Ammon's horn (tissue), 1 donor: ENCODE measurements at places on chromosomes 11 and 22.
A peak's percentile ranks its signal among the peaks of the same experiment; 100 is the strongest.

DNA sequence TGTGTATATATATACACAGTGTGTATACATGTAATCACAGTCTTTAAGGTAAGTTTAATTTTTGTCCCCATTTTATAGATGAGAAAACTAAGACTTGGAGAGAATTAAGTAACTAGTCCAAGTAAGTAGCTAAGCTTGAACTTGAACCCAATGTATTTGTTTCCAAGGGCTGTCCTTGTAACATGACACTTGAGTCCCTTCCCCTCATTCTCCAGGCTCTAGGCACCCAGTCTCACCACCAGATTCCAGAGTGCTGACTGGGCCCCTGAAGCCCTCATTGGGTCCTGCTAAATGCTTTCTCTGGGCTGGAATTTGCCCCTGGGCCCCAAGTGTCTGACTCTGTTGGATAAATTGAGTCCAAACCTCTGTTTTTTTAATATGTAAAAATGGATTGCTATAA is 45.5 kb downstream of the ADM start:
- DNase-seq, result no peak

DNA sequence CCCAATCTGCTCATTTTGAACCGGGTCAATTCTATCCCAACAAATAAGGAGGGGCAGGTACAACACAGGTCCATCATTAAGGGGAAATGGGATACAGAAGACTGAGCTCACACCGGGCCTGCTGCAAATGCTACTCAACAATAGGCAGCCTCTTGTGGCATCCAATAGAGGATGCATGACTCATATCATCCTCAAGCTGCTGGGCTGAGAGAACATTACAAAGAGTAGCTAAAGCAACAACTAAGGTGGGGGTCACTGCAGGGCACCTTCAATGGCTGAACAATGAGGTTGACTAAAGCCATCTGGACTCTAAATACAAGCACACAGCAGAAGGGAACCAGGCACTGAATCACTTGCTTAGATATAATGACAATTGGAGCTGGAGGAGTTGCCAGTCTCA is 130.1 kb upstream of the SYN3 start:
- no peak for DNase-seq

DNA sequence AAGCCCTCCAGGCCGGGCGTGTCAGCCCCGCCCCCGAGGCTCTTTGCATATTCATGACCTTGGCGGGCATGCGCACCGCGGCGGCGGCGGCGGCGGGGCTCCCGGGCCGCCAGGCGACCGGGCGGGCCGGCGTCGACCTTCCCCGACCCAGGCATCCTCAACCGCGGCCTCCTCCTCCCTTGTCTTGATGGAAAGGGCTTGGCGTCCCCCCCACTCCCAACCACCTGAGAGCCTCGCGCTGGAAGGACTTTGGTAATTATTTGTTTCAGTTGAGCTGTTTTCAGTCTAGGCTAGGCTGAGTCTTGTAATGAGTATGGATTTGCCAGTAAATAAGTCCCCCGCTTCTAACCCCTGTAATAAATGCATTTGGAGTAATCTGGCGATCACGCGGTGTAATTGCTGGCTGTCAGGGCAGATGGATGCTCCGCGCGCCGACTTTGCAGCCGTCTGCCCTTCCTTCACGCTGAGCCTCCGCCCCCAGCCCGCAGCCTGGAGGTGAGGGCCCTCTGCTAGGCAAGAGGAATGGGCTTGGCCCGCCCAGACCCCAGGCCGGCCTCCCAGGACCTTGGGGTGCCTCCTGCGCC is 25.2 kb downstream of the FLRT1 start:
- DNase-seq, result peak; percentile 64

DNA sequence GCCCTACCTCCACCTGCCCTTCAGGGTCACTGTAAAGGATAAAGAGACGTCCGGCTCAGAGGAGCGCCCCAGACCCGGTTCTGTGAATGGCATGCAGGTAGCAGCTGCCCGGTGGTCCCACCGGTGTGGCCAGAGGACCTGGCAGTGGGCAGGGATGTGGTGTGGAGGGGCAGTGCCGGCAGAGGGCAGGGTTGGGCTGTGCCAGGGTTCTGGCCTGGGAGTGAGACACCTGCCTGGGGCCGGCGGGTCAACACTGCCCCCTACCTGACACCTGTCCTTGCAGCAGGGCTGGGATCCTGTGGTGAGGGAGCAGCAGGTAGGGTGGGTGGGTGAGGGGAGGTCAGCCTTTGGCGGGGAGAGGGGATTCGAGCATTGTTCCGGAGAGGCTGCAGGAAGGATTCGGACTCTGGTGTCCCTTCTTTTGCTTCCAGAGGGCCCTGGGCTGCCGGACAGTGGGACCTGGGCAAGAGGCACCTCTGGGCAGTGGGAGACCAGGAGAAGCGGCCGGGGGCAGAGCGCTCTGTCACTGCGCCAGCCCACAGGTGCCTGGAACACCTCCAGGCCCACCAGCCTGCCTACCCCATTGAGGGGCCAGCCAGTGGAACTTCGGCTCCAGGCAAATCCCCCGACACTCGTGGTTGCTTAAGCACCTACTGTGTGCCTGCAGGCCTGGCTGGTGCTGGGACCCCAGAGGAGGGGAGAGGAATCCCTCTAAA is 1.6 kb upstream of the PHLDA2 start:
- no peak for DNase-seq

GRCh38 chr11:101600924-101601323 is 17.1 kb upstream of the TRPC6 start:
- no peak for DNase-seq

DNA sequence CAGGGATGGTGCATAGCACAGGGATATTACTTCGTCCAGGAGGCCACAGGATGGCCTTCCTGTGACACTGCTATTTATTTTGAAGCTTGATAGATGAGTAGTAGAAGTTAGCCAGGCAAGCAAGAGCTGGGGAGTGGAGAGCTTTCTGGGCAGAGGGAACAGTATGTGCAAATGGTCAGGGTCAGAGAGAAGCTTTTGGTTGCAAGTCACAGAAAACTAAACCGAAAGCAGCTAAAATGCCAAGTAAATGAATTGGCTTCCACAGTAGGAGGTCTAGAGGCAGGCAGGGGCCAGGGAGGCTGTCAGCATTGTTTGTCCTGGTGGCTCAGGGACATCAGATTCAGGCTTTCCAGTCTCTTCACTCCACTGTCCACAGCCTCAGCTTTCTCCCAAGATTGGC is 247.5 kb downstream of the GRIK4 start:
- DNase-seq, result no peak

DNA sequence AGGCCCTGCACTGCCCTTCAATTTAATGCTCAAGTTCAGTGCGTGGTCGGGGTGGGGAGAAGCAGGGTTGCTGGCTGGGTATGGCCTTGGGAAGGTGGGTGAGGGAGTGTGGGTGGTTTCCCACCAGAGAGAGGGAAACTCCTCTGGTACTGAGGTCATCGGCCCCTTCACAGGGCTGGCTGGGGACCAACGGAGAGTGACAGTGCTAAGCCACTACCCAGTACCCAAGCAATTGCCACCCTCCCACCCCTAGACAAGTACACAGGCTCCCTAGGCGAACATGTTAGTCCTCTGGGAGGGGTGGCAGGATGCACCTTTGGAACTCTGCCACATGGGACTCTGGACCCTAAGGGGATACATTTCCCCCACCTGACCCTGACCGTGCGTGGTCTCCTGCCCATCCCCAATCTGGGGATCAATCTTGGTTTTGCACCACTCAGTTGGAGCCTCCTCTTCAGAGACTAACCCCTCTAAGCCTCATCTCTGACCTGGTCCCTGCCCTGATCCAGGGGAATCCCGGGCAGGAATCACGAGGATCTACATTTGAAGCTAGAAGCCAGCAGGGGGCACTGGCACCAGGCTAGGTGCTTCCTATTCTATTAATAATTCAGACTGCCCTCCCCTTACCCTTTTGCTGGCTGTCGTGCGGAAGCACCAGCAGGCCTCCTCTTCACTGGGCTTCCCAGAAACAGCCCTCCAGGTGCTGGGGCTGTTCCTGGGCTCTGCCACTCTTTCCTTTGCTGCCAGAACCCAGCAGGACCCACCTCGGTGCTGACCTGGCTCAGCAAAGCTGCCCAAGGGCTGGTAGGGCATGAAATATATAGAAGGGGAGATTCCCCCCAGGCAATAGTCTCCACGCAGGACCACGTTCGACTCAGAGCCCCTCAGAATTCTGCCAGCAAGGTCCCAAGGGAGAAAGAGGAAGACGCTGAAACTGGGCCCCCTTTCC is 377.7 kb downstream of the TENM4 start:
- DNase-seq, result no peak

DNA sequence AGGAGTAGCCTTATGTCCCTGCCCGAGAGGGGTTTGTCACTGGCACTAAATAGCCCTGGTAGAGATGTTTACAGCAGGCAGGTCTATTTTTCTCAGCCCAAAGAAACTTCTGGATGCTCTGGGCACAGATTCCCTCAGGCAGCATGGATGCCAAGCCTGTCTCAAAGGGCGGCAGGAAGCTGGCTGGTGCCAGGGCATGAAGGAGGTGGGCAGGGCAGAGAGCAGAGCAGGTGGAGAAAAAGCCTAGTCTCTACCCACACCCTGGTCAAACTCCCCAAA is 4.1 kb upstream of the GAS2L1 start:
- no peak for DNase-seq

- no peak for DNase-seq
These were observed 1410.2 kb downstream of the BRD1 start for GRCh38 chr22:48417225-48418070.

GRCh38 chr11:12516387-12517105 is 139.2 kb downstream of the PARVA start:
- DNase-seq, result no peak

DNA sequence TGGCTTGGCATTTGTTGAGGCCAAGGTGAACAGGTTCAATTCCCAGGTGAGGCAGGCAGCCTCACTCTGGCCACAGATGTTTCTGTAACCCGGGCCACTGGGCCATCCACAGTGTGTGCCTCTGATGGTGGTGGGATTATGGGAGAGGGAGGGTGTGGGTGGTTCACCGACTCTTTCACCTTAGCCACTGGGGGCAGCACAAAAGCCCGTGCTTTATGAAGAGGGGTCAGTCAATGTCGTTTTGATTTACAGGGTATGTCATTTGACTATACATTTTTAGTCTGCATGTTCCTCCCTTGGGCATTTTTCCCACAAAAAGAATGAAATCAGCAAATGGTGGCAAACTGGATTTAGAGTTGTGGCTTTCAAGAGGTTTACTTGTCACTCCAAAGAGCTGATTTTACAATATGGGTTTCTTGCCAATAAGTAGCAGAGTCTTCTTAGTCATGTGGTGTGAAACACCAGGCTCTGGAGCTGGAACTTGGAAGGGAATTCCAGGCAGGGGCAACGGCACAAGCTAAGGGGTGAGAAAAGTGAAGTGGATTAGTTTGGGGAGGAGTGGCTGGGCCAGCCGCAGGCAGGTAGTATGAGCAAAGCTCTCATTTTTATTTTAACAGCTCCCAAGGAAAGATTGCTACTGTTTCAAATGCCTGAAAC is 217.8 kb upstream of the ZBED5 start:
- no peak for DNase-seq

GRCh38 chr11:250740-251299 is 14.0 kb downstream of the PSMD13 start:
- peak; percentile 64 for DNase-seq

GRCh38 chr11:72735495-72736027 is 16.6 kb downstream of the ARAP1 start:
- no peak for DNase-seq

DNA sequence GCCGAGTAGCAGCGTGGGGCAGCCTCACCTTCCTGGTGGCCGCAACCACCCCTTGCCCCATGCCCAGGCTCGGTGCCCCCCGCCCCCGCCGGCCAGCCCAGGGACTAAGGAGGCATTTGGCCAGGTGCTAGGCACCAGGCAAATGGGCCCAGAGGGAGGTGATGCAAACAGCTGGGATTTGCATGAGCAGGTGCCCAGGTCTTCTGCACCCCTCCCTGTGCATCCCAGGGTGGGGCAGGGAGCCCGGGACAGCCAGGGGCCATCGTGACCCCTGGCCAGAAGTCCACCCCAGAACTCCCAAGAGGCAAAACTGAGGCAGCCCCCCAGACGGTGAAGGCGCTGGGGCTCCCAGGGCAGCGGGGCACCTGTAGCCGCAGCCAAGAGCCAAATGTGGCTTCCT is 18.1 kb downstream of the TRPM5 start:
- no peak for DNase-seq

GRCh38 chr11:117940736-117941135 is 11.5 kb upstream of the TMPRSS13 start:
- no peak for DNase-seq

- no peak for DNase-seq
These were observed 13.4 kb upstream of the NECTIN1 start for GRCh38 chr11:119742263-119742861.

DNA sequence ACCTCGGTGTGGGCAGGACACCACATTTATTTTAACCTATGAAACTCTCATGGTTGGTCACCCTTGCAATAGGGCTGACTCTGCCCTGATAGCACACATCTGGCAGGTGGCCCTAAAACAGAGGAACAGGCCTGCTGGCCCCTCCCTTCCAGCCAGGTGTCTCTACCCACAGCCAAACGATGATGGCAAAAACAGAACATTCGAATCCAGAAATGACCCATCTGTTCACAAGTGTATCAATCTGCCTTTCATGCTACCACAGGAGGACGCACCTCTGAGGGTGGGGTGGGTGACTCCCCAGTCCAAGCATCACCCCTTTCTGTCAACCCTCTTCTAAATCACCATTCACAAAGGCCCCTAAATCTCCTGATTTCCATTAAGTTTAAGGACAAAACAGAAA is 118.1 kb downstream of the ETS1 start:
- no peak for DNase-seq

GRCh38 chr11:86115542-86116385 is 46.9 kb upstream of the PICALM start:
- DNase-seq, result no peak

GRCh38 chr11:61587951-61588727 is 7.3 kb upstream of the SYT7 start:
- no peak for DNase-seq

- DNase-seq, result no peak
These were observed 72.8 kb upstream of the DDI1 start for GRCh38 chr11:103963648-103964047.

DNA sequence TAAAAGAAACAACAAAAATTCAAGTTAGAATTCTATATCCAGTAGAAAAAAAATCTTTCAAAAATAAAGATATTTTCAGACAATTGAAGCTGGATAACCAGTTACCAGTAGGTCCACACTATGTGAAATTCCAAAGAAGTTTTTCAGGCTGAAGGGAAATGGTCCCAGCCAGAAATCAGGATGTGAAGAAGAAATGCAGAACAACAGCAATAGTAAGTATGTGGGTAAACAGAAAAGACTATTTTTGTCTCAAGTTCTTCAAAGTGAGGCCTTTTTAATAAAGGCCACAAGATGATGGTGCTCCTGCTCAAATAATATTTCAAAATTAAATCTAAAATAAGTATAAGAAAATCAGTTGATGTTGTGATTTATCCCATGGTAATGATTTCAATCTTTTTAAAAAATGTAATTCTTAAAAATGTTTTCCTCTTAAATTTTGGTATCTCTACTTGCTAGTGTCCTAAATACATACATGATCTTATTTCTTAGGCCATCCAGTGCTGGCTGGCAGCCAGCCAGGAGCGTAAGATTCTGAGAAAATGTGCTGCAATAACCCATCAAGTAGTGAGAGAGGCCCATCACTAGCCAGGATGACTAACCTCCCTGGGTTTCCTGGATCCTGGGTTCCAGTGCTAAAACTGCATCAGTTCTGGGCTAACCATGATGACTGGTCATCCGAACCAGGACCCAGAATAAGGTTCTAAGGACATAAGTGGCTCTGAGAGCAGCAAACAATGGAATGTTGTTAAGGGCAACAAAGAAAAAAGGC is 15.6 kb upstream of the UCP3 start:
- DNase-seq, result no peak

- no peak for DNase-seq
These were observed 32.7 kb downstream of the C11orf91 start for GRCh38 chr11:33667819-33668467.
